ENCODE measurements at places on chromosomes 16 and 17. TPM values are rescaled to one million over a fixed set of nuclear protein-coding genes. Genes with fewer than 3 reads are reported as not detected.

Gene HBA2
- polyA plus RNA-seq, result not detected

Gene CD300LB
- polyA plus RNA-seq, result not detected

Gene MYH13
- polyA plus RNA-seq, result not detected

Gene SPNS2
- not detected for polyA plus RNA-seq

Gene GTF3C1
- polyA plus RNA-seq, result 30.8 TPM

Gene KRTAP1-5
- not detected for polyA plus RNA-seq

Gene SMIM36
- polyA plus RNA-seq, result not detected

Gene SPAG7
- polyA plus RNA-seq, result 56.9 TPM

Gene TMIGD1
- polyA plus RNA-seq, result not detected

Gene CACNG1
- not detected for polyA plus RNA-seq

Gene PLK1
- 111 TPM for polyA plus RNA-seq

Gene RAPGEFL1
- polyA plus RNA-seq, result 24.3 TPM

Gene MFAP4
- polyA plus RNA-seq, result not detected

Gene CEP295NL
- polyA plus RNA-seq, result not detected

Gene SOX15
- 49.4 TPM for polyA plus RNA-seq

Gene CHST4
- 0.85 TPM for polyA plus RNA-seq

Gene CD300H
- not detected for polyA plus RNA-seq

Gene CALB2
- 2.6 TPM for polyA plus RNA-seq

Gene ACE
- polyA plus RNA-seq, result 0.19 TPM

Gene STX1B
- polyA plus RNA-seq, result 0.80 TPM

Gene RPS6KB1
- 8.2 TPM for polyA plus RNA-seq

Gene ZNF469
- polyA plus RNA-seq, result 0.05 TPM

Gene SNF8
- 112 TPM for polyA plus RNA-seq

Gene CCL23
- polyA plus RNA-seq, result not detected

Gene HOXB1
- polyA plus RNA-seq, result not detected

Gene TBC1D28
- not detected for polyA plus RNA-seq

Gene SPNS3
- not detected for polyA plus RNA-seq

Gene ABCA9
- 0.02 TPM for polyA plus RNA-seq

Gene KRT36
- not detected for polyA plus RNA-seq

Gene CCDC200
- polyA plus RNA-seq, result not detected

Gene ACSM2A
- not detected for polyA plus RNA-seq

Gene TBC1D3G
- not detected for polyA plus RNA-seq

Gene QPRT
- 1.00 TPM for polyA plus RNA-seq

Gene TPSG1
- polyA plus RNA-seq, result not detected

Gene NLRC5
- 2.8 TPM for polyA plus RNA-seq

Gene ALOX12
- 0.53 TPM for polyA plus RNA-seq

Gene SEC14L5
- polyA plus RNA-seq, result 0.03 TPM

Gene C17orf113
- 0.24 TPM for polyA plus RNA-seq

Gene HIC1
- polyA plus RNA-seq, result 0.20 TPM

Gene ITGB3
- 0.20 TPM for polyA plus RNA-seq

Gene KRTAP16-1
- not detected for polyA plus RNA-seq

Gene PRDM7
- polyA plus RNA-seq, result not detected

Gene NME1
- polyA plus RNA-seq, result 392 TPM

Gene TEKT1
- not detected for polyA plus RNA-seq

Gene HSF4
- 3.6 TPM for polyA plus RNA-seq

Gene PRKCB
- polyA plus RNA-seq, result not detected

Gene ADAM11
- 0.03 TPM for polyA plus RNA-seq

Gene RGS11
- polyA plus RNA-seq, result 0.14 TPM

Gene SLC35G6
- not detected for polyA plus RNA-seq

Gene LRRC37A
- polyA plus RNA-seq, result 0.35 TPM

Gene SYNGR3
- polyA plus RNA-seq, result 0.33 TPM

Gene CASKIN1
- polyA plus RNA-seq, result 0.09 TPM

Gene DNAH2
- 1.5 TPM for polyA plus RNA-seq

Gene SLC9A5
- polyA plus RNA-seq, result 0.37 TPM

Gene LRRC75A
- polyA plus RNA-seq, result 0.02 TPM

Gene FBXW10
- polyA plus RNA-seq, result 0.03 TPM

Measured in mammary epithelial cell (primary cell).